NT2/D1 (cell line): ENCODE measurements at places on chromosomes 3 and 15.

DNA sequence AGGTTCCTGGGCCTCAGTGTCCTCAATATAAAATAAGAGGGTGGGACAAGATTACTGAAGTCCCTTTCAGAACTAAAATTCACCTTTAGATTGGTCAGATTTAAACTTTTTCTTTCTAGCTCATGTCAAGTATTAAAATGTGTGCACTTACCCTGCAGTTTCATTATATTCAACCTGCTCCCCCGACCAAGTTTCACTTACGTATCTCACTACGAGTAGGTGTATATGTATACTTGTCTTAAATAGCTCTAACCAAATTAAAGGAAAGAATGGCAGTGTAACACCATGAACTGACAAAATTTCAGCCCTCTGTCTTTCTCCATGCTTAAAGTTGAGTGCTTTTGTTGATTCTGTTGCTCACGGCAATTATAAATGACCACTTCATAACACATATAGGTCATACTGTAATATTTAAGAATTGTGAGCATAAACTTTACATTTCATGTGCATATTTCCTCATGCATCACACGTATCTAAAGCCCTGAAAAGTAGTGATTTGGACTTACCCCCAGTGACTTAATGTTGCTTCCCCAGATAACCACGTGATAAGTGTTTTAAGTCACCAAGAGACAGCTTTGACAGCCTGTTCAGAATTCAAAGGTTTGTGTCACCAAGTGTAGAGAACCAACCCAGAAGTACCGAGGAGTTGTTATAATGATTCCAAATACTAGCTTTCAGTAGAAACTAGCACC lies 70.0 kb downstream of the PGPEP1L start:
- DNase-seq = no peak

DNA sequence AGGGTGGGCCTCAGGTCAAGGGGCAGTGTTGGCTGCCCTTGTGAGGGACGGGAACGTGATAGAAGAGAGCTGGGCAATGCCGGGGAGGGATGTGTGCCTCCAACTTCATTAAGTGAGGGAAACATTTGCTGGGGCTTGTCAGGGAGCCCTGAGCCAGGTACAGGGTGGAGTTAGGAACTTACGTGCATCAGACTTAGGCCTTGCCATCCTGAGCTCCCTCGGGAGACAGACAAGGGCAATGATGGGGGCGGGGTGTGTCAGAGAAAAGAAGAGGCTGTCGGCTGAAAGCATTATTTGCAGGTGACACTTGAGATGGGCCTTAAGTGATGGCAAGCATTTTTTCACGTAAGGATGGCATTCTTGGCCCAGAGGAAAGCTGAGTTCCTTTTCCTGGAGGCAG lies 1.6 kb downstream of the FAM131A start:
- no peak for DNase-seq

DNA sequence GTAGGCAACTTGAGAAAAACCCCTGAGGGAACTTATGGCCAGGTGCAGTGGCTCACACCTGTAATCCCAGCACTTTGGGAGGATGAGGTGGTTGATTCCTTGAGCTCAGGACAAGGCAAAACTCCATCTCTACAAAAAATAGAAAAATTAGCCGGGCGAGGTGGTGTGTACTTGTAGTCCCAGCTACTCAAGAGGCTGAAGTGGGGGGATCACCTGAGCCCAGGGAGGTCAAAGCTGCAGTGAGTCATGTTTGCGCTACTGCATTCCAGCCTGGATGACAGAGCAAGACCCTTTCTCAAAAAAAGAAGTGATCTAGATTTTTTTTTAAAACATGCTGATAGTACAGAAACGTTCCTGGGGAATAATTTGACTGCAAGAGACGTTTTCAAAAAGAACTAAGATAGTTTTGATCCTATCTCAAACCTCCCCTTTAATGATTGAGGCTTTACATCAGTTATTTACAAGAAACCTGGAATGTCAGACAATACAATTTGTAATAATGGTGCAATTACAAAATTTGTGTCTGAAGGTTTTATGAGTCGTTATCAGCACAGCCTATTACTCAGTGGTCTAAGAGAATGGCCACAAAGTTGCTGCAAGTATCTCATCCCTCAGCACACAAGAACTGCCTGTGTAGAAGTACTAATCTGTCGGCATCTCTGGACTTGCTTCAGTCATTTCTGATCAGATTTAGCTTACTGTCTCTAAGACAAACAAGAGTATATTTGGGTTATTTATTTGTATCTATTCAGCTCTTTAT lies 32.2 kb upstream of the KLHL25 start:
- no peak for DNase-seq

- DNase-seq = no peak
These were observed 129.9 kb downstream of the XXYLT1 start for GRCh38 chr3:195140816-195141793.
